DND-41 (cell line): ENCODE measurements at places on chromosomes 2 and 18.
A peak's percentile ranks its signal among the peaks of the same experiment; 100 is the strongest.

GRCh38 chr2:126971162-126971480 is 72.4 kb downstream of the TEX51 start:
- no peaks in the 10 kb centered on the region for H3K36me3 ChIP-seq

DNA sequence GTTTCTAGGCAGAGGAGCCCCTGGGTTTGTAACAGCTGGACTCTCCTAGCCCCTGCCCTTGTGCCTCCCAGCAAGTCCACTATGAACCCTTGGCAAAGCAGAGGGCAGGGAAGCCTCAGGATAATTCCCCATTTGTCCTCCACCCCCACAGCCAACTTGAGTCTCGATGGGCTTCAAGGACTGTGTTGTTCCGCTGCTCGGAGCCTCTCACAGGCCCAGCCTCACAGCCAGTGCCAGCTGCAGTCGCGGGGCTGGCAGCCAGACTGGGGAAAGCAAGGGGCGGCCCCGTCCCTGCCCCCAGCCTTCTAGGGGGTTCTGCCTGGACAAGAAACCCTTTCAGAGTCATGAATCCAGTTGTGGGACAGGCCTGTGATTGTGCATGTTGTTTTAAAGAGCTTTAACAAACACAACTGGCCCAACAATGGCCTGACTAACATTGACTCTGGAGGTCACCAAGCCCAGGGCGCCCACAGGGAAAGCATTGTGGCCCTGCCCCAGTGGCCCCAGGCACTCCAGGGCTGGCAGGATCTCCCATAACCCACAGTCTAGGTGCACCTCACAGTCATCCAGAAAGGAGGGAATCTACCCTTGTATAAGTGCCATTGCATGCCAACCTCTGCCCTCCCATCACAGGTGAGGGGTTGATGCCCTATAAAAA is 71.8 kb upstream of the DAPL1 start:
- H3K27ac ChIP-seq, result no peak overlapping the region
- no peaks in the 10 kb centered on the region for H3K27me3 ChIP-seq
- no peak overlapping the region for H3K4me3 ChIP-seq
- no peak for DNase-seq

DNA sequence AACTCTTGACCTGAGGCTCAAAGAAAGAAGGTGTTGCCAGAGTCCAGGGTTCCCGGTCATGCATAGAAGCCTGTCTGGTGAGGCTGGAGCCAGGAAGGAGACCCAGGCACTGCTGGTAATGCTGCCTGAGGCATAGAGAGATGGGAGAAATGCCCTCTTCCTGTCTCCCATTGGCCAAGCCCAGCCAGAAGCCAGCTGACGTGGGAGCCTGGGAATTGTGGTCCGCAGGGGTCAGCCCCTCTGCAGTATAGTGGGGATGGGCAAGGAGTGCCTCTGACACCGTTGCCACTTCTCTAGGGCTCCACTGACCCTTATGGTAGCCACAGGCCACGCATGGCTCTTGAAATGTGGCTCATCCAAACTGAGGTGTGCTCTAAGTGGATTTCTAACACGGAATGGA is 95.7 kb downstream of the CTIF start:
- no peak for DNase-seq
- H3K36me3 ChIP-seq, result no peaks in the 10 kb centered on the region
- H3K27ac ChIP-seq, result no peak overlapping the region
- no peak overlapping the region for H3K4me3 ChIP-seq

DNA sequence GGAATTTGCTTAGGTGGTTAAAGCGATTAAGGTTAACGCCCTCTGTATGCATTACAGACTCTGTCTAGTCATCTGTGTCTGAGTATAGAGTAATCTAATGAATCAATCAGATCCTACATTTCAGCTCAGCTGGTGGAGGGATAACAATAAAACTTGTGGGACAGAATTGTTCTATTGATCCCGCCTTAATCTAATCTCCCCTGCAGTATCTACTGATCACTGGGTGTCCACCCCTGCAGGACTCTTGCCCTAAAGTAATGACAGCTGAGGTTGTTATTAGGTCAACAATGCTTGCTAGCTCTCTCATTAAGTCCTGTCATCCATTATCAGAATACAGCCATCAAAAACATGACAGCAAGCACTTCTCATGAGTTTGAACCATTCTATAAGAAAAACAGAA is 462.6 kb upstream of the TMEFF2 start:
- no peaks in the 10 kb centered on the region for H3K4me1 ChIP-seq
- peaks cover 2% of the 10 kb centered on the region for H3K27me3 ChIP-seq
- no peak for DNase-seq
- H3K36me3 ChIP-seq, result no peaks in the 10 kb centered on the region
- no peak overlapping the region for H3K27ac ChIP-seq

DNA sequence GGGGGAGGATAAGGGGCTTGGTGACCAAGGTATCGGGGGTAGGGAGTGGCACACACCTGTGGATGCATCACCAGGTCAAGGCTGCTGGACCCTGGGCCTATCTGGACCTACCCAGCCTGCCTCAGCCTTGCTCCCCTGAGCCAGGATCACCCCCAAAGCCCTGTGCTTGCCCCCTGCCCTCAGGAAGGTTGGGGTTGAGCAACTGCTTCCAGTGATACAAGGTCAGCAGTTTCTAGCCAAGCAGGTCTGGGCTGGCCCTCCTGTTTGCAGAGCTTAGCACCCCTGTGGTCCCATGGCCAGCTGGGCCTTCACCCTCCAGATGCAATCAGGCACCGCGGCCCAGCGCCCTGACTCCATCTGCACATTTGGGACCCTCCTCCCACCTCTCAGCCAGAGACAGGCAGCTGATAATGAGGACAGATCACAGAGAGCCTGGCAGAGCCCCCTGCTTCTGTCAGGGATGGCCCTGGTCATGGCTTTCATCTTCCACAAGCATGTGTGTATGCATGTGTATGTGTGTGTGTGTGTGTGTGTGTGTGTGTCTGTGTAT is 154.6 kb downstream of the TFCP2L1 start:
- no peaks in the 10 kb centered on the region for H3K4me1 ChIP-seq
- H3K36me3 ChIP-seq, result no peaks in the 10 kb centered on the region
- H3K27me3 ChIP-seq, result peaks cover 6% of the 10 kb centered on the region

DNA sequence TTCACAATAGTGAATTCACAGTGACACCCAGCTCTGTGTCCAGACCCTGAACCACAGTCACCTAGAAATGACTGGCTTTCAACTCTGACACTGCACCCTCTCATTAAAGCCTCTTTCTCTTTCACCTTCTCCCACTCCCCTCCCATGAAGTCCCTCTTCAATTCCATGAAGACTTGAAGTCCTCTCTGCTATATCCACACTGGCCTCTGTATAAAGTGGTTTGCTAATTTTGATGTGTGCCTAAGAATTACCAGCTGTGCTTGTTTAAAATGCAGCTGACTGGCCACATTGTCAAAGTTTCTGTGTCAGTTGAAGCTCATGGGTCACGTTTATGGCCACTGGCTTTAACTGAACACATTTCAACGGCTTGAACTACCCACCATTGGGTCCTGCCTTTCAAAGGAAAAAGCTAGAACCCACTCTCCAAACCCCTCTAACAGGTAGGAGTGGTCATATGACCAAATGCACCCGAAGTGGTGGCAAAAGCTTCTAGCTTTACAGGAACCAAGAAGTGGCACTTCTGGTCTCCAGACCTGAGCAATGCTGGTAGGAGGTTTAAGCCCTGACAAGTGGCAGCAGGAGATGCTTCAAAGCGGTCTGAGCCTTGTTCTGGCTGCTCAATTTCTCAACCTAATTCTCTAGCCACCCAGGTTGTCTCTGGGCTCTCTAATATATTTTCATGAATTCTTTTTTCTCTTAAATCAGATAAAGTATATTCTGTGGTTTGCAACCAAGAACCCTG is 34.2 kb downstream of the B4GALT6 start:
- no peaks in the 10 kb centered on the region for H3K27me3 ChIP-seq
- H3K27ac ChIP-seq, result no peak overlapping the region
- DNase-seq, result no peak
- H3K36me3 ChIP-seq, result peaks cover 8% of the 10 kb centered on the region
- no peaks in the 10 kb centered on the region for H3K4me1 ChIP-seq
- no peak overlapping the region for H3K4me3 ChIP-seq

- H3K27me3 ChIP-seq, result peaks cover 22% of the 10 kb centered on the region
- DNase-seq, result no peak
- H3K36me3 ChIP-seq, result no peaks in the 10 kb centered on the region
- no peak overlapping the region for H3K4me3 ChIP-seq
- H3K4me1 ChIP-seq, result no peaks in the 10 kb centered on the region
- H3K27ac ChIP-seq, result no peak overlapping the region
These were observed 69.3 kb upstream of the ATL2 start for GRCh38 chr2:38446418-38446817.

DNA sequence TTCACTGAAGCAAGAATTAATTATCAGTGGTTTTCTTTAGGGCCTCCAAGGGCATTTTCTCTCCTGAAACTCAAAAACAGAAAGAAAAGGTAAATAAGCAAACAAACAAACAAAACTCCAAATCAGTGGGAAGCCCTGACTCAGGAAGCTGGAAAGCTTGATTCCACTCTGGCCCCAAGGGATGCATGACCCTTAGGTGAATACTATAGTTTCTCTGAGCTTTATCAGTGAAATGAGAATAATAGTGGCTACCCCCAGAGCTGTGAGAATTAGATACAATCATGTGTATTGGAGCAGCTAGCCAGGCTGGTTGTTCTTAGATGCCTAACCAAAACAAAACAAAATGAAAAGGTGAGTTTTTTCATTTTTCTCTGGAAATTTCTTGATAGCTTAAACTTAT is 585.1 kb downstream of the CNTNAP5 start:
- H3K27me3 ChIP-seq, result no peaks in the 10 kb centered on the region
- no peaks in the 10 kb centered on the region for H3K36me3 ChIP-seq
- H3K4me1 ChIP-seq, result no peaks in the 10 kb centered on the region
- H3K4me3 ChIP-seq, result no peak overlapping the region
- H3K27ac ChIP-seq, result no peak overlapping the region

- DNase-seq, result no peak
- no peak overlapping the region for H3K4me3 ChIP-seq
- H3K27ac ChIP-seq, result no peak overlapping the region
- H3K4me1 ChIP-seq, result no peaks in the 10 kb centered on the region
- peaks cover 12% of the 10 kb centered on the region for H3K27me3 ChIP-seq
These were observed 38.0 kb downstream of the SLC9A4 start for GRCh38 chr2:102510791-102511575.

GRCh38 chr2:24632172-24632571 is 141.1 kb downstream of the NCOA1 start:
- no peak overlapping the region for H3K27ac ChIP-seq
- no peaks in the 10 kb centered on the region for H3K4me1 ChIP-seq
- no peaks in the 10 kb centered on the region for H3K27me3 ChIP-seq

GRCh38 chr2:128735296-128735960 is 416.8 kb upstream of the HS6ST1 start:
- H3K27ac ChIP-seq, result peak overlapping the region; percentile 87
- H3K27me3 ChIP-seq, result no peaks in the 10 kb centered on the region
- peaks cover 61% of the 10 kb centered on the region for H3K4me1 ChIP-seq

DNA sequence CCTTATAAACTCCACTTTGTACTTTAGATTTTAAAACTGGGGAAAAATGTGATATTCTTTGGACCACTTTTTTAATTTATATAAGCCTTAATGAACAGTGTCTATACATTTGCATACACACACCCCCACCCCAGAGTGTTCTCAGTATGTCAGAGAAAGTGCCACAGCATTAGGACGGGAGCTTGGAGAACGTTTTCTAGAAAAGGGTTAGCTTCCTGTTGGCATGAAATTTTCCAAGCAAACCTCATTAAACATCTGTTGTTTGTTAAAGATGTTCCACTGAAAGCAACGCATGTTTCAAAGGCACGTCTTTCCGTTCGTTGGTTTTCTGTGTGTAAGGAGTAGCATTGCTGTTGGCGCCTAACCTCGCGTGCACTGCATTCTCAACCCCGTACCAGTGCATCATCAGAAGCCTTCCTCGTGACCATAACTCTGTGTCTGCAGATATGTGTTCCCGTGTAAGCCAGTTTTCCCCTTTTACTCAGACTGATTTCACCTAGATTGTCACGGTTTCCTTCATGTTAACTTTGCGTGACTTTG is 228.5 kb downstream of the ALPK2 start:
- no peaks in the 10 kb centered on the region for H3K36me3 ChIP-seq
- no peak for DNase-seq
- H3K27ac ChIP-seq, result no peak overlapping the region
- H3K27me3 ChIP-seq, result no peaks in the 10 kb centered on the region
- no peaks in the 10 kb centered on the region for H3K4me1 ChIP-seq
- H3K4me3 ChIP-seq, result no peak overlapping the region

- H3K36me3 ChIP-seq, result no peaks in the 10 kb centered on the region
- no peak overlapping the region for H3K27ac ChIP-seq
- no peak overlapping the region for H3K4me3 ChIP-seq
These were observed 272.9 kb upstream of the REV1 start for GRCh38 chr2:99762714-99763113.

DNA sequence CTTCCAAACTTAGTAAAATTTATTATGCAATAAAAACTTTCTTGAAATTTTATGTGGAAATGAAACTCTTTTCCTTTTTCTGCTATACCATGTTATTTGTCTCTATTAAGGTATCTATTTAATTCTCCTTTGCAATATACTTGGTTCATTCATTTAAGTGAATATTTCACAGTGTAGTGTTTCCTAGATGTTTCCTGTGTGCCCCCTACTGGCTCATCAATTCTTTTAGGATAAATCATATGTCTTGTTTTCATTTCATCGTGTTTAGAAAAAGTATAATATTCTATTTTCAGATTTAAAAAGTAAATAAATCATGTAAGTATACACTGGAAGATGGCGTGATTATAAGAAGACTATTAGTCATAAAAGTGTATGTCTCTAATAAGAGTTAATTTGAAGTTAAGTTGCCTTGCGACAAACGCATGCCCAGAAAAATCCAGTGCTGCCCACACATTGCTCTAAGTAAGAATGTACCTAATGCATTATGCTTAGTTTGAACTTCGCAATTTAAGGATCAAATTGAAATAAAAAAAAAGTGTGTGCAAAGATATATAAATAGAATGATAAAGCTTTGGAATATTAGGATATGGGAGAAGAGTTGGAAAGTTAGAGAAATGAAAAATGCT is 525.4 kb downstream of the KCNJ3 start:
- no peaks in the 10 kb centered on the region for H3K36me3 ChIP-seq
- no peaks in the 10 kb centered on the region for H3K4me1 ChIP-seq
- DNase-seq, result no peak
- H3K27me3 ChIP-seq, result no peaks in the 10 kb centered on the region
- no peak overlapping the region for H3K4me3 ChIP-seq
- no peak overlapping the region for H3K27ac ChIP-seq

GRCh38 chr2:176709149-176709951 is 440.1 kb downstream of the MTX2 start:
- H3K27me3 ChIP-seq, result peaks cover 9% of the 10 kb centered on the region
- no peaks in the 10 kb centered on the region for H3K36me3 ChIP-seq
- no peak overlapping the region for H3K27ac ChIP-seq
- H3K4me3 ChIP-seq, result no peak overlapping the region
